ENCODE measurements at places on chromosomes 7 and 10.

- no peak for DNase-seq
Measured at GRCh38 chr10:88687853-88688467, 18.1 kb upstream of the LIPK start.

- DNase-seq, result no peak
Measured at GRCh38 chr7:21317966-21318915, 109.6 kb upstream of the SP4 start.

DNA sequence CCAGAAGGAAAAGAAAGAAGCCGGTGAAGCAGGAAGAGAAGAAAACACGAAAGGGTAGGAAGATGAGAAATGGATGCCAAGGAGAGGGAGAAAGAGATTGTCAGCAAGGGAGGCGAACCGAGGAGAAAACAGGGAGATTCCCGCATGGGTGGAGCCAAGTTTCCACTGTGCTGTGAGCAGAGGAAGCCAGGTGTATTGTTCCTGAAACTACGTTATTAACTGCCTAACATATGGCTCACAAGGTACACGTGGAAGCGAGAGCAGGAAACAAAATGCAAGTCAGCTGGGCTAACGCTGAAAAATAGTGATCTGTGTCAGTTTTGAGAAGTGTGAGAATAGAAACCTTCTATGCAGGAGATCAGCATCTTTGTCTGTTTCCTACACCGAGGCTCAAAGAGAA, 20.4 kb upstream of the HIPK2 start:
- no peak for DNase-seq

- no peak for DNase-seq
Measured at GRCh38 chr10:117896517-117896916, 150.2 kb downstream of the RAB11FIP2 start.

GRCh38 chr7:107836237-107837144, 33.5 kb upstream of the SLC26A3 start:
- DNase-seq, result no peak

GRCh38 chr7:105580022-105580740, 1.1 kb downstream of the EFCAB10 start:
- DNase-seq, result no peak
